AG08395 (cell line): ENCODE measurements at places on chromosomes 12 and 14.

GRCh38 chr12:42981379-42981778, 391.8 kb upstream of the PRICKLE1 start:
- DNase-seq, result peak; percentile 27

GRCh38 chr14:91753501-91754128, 21.7 kb upstream of the CATSPERB start:
- DNase-seq, result peak; percentile 39

- no peak for DNase-seq
Observed at GRCh38 chr14:52352061-52352491, 38.0 kb downstream of the PTGER2 start.

GRCh38 chr12:108807996-108808769, 49.2 kb downstream of the SSH1 start:
- no peak for DNase-seq

GRCh38 chr12:117098361-117099217, 627 bp downstream of the TESC start:
- no peak for DNase-seq

DNA sequence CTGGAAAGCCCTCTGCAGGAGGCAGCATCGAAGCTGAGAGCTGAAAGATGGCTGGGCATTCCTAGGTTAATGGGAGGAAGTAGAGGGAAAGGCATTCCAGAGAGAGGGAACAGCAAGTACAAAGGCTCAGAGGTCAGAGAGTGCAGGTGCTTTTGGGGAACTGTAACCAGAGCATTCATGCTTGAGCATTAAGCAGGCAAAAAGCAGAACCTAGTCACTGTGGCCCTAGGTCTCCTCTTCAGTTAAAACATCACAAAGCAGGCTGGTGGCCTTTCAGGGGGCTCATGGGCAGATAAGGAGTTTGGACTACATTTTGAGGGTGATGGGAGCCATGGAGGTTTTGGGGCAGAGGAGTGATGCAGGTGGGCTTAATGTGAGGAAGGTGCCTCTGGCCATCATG, 169.2 kb upstream of the MYL2 start:
- DNase-seq, result no peak

GRCh38 chr12:1635301-1636095, 6.5 kb downstream of the WNT5B start:
- DNase-seq, result no peak

- DNase-seq, result peak; percentile 67
Observed at GRCh38 chr14:64465831-64466554, 694 bp downstream of the AKAP5 start.

- DNase-seq, result no peak
Observed at GRCh38 chr12:12017798-12018197, 52.9 kb upstream of the BCL2L14 start.

DNA sequence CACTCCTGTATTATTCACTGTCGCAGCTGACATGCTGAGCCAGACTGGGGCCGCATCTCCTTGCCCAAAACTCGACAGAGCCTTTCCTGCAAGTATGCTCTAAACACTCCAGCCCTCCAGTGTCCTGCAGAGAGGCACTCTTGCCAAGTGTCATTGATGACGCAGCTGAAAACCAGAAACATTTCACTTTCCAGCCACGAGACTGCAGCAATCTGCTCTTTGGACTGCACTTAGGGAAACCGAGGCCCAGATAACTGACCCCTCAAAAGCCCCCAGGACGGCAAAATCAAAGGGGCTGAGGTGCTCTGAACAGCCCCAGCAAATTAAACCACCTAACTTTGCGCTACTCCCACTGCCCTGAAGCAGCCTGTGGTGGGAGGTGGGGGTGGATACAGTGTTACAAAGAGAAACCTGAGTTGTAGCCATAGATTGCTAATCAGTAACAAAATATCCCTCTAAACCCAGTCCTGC, 2.6 kb downstream of the CCDC85C start:
- DNase-seq, result no peak

DNA sequence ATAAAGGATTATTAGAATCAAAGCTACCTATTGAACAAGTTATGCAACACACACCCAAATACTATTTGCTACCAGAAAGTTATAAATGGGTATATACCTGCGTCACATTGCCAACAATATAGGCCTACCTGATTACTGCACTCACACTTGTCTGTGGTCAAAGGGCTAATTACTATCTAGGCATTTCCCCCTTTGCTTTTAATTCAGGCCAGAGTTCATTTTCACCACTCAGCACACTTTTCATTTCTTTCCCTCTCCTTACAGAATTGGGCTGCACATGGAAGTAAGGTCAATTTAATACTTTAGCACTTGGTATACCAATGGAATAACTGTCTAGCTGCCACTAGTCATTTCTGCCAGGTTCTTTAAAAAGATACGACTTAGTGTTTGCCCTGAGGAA, 1.7 kb downstream of the SOS2 start:
- DNase-seq, result no peak

- no peak for DNase-seq
Observed at GRCh38 chr14:25178255-25178654, 128.3 kb upstream of the STXBP6 start.

DNA sequence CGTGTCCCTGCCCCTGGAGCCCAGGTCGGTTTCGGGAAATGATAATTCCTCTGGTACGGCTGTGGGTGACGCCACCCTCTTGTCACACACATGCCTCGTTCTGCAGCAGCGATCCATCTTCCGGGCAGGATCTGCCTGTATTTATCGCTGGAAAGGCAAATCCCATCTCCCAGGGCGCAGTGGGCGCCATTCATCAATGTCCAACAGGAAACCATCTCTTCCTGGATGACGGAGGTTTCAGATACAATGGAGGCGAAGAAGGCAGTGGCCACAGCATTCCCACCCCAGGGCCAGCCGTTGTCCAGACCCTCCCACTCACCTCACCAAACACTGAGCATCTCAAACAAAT, 74.2 kb downstream of the NOC4L start:
- no peak for DNase-seq

GRCh38 chr14:68464711-68465110, 328.2 kb downstream of the ZFP36L1 start:
- peak; percentile 26 for DNase-seq

GRCh38 chr12:56119361-56119796, 1.3 kb downstream of the ZC3H10 start:
- DNase-seq, result peak; percentile 88

DNA sequence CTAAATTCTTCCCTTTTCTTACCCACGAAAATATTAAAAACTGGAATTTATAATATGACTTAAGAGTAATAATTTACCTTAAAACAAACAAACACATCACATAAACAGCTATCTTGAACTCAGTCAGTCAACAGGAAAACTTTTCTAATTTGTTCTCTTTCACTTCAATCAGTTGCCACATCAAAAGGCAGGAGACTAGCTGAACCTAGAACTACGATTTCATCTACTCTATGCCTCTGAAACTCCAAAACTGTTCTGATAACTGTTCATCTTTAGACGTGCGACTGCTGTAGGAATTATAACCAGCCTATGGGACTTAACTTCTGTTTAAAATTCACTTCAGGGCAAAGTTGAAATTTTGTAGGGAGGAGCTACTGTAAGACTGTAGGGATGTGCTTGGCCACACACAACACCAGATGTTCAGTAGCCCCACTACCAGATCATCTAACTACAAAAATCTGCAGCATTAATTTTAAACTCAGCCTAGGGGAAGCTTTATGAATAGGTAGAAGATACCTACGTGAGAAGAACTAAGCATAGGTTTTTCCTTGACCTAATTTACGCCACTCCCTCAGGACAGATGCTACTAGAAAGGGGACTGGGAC, 7.6 kb upstream of the RAD51AP1 start:
- no peak for DNase-seq

DNA sequence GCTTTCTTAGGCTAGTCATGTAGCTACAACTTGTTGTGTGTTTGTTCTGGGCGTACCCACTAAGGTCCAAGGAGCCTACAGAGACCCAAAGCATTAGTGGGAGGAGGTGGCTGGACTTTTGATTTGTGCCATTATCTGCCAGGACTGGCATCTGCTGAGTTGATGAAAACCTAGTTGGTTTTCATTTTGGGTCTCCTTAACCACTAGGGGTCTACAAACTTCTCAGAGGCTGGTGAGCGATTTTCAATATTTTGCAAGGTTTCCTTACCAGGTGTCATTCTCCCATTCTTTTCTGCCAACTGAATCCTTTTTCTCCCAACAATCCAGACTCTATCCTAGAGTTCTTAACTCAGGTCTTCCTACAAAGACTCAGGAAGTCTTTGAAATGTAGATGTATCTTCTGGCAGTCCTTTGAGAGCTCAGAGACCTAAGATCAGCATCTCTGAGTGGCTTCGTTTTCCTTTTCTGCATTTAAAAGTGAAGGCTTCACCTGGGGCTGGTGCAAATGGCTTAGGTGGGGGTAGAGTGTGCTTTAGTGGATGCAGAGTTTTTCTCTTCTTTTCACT, 150.0 kb upstream of the RMST start:
- no peak for DNase-seq

DNA sequence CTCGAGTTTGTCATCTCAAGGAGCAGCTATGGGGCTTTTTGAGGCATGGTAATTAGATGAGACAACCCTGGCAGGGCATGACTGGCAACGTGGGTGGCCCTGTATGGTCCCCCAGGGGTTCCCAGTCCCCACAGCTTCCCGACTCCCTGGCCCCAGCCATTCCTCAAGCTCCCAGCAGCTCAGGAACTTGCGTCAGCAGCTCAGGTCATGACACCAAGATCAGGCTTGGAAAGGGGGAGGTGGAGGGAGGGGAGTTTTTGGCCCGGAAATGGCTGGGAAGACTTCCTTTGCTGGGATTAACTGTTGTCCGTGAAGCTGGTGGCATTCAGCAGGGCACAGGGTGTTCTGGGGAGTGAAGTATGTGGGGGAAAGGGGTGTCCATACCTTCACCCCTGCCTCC, 10.4 kb upstream of the NRIP2 start:
- DNase-seq, result peak; percentile 29

- DNase-seq, result no peak
Observed at GRCh38 chr12:79296871-79297270, 393.9 kb downstream of the PAWR start.

DNA sequence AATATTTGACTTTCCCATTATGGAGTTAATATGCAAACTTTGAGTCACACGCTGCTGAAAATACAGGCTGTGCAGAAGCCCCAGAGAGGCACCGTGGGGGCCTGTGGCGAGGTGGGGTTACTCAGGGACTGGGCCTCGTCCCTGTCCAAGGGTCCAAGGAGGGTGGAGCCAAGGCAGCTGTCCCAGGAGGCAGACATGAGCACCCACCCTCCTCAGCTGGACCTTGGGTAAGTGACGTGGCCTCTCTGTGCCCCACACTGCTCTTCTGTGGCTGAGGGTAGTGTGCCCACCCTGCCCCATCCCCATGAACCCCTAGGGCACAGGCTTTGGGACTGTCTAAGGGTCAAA, 39.4 kb downstream of the FAM222A start:
- DNase-seq, result no peak

DNA sequence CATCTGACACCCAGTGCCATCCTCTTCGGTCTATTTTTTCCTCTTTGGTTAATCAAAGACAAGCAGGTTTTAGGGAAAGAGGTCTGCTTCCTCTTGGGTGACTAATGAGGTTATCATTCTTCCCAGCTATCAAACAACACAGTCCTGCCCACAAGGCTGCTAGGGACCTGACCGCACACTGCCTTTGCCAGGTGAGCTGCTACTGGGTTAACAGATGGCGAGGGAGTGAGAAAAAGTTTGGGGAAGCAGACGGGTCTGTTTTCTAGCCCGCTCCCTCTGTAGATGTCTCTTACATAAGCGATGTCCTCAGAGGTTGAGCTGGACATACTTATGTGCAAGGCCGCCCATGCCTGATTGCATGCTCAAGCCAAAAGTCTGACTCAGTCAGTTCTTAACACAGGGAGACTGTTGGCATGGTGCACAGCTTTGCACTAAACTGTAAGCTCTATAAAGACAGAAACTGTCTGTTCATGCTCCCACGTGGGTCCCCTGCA, 94.1 kb downstream of the SLC15A4 start:
- no peak for DNase-seq

GRCh38 chr12:10497602-10498001, 8.1 kb upstream of the EIF2S3B start:
- no peak for DNase-seq

GRCh38 chr14:50964683-50965390, 20.6 kb upstream of the PYGL start:
- DNase-seq, result peak; percentile 64

GRCh38 chr14:89425931-89426330, 8.9 kb upstream of the FOXN3 start:
- peak; percentile 89 for DNase-seq

- no peak for DNase-seq
Observed at GRCh38 chr14:61841145-61841544, 78.9 kb downstream of the SNAPC1 start.

DNA sequence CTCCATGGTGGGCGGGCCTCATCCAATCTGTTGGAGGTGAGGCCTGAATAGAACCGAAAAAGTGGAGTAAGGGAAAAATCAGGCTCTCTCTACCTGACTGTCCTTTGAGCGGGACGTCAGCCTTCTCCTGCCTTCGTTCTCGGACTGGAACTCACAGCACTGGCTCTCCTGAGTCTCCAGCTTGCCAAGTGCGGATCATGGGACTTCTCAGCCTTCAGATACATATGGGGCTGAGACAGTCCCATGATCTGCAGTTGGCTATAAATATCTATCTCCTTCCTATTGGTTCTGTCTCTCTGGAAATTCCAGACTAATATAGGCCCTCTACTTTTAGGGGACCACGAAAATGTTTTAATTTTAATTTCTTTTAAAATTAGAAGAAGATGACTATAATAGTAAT, 29.7 kb upstream of the PLEK2 start:
- no peak for DNase-seq

DNA sequence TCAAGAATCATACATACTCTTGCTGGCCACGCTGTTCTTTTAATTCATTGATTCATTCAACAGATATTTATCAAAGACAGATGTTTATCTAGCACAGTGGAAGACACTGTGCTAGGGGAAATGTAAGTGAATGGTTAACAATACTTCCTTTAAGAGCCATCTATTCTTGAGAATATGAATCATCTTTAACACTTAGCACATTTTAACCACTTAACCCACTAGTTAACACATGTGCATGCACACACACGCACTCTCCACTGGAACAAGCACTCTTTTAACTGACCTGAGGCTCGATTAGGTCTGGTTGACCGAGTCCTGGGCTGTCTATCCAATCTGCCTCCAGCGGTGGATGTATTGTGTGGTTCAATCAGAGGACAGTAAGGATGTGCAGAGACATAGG, 34.6 kb downstream of the LMNTD1 start:
- peak; percentile 20 for DNase-seq

GRCh38 chr12:132033627-132034026, 83.9 kb downstream of the EP400 start:
- no peak for DNase-seq
